ENCODE measurements at places on chromosomes 5 and 9.

DNA sequence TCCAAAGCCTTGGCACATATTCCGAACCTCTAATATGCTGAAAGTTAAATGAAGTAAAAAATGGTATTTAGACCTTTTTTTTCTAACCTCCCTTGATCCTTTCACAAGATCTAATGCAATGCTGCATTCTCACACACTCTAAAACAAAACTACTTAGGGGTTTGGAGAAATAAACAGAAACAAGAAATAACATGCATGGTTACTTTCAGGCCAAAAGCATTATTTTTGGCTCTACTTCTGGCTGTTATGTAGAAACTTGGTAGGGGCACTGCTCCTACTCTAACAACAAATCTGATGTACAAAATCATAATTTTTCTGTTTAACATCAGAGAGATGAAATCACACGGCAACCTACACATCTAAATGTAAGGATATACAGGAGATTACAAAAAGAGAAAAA is 51.2 kb downstream of the CHD1 start:
- DNase-seq: no peak

DNA sequence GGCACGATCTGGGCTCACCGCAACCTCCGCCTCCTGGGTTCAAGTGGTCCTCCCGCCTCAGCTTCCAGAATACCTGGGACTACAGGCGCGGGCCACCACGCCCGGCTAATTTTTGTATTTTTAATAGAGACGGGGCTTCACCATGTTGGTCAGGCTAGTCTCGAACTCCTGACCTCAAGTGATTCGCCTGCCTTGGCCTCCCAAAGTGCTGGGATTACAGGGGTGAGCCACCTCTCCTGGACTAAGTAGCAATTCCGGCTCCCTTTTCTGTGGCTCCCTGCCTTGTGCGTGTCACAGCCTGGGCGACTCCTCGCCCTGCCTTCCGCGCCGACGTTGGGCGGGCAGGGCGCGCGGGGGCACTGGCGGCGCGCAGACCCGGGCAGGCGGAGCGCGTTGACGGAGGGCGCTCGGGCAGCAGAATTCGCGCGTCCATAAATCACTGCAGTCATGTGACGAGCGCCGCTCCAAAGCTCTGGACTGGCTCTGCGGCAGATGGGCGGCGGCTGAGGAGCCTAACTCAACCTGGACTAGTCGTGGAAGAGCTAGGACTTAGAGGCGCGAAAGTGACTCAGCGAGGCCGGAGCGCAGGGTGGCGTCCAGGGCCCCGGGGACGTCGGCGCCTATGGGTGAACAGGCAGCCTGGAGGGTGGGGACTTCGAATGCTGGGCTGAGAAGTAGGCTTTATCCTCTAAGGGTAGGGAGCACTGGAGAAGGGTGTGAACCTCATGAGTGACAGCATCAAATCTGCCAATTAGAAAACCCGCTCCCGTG is 1.4 kb upstream of the CIZ1 start:
- DNase-seq: peak; percentile 97

DNA sequence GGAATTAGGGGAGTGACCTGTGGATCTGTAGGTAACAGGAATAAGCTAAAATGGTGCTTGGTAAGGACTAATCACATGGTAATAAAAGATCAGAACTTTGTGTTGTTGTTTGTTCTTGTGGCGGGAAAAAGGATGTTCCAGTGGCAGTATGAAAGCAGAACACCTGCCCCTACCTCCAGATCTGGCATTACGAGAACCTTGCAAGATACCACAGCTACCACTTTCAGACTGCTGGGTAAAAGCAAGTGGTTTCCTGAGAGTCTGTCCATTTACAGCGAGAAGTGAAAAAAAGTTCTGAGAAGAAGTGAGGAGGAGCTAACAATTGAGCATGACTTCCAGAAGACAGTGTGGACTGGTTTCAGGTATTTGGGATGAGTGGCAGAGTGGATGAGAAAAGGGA is 252.5 kb downstream of the TLE4 start:
- DNase-seq: no peak

DNA sequence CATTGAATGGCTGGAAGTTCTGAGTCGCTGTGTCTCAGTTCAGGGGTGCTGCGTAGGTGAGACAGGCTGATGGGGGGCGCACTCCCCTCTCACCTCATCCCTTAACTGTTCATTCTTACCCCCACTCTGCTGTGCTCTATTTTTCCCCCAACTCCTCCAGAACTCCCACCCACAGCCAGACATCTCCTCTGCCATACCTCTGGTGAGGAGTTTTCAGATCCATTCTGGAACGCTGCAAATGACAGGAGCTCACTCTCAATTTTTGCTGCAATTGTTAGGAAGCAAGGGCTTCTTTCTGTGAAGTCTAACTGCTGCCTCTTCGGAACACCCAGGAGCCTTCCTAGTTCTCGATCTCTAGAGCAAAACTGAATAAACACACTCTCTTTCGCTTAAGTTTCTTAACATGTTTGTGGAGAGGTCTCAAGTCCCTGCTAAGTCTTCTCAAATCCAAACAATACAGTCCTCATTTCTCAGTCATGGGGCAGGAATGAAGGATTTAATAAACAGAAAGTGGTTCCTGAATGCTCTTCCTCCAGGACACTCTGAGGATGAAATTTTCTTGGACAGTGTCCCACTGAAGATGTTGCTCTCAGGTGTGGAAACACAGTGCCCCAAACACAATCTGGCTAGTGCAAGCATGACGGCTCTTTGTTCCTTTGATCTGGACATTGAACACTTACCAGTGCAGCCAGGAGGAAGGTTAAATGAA is 387.7 kb downstream of the KDM4C start:
- no peak for DNase-seq

DNA sequence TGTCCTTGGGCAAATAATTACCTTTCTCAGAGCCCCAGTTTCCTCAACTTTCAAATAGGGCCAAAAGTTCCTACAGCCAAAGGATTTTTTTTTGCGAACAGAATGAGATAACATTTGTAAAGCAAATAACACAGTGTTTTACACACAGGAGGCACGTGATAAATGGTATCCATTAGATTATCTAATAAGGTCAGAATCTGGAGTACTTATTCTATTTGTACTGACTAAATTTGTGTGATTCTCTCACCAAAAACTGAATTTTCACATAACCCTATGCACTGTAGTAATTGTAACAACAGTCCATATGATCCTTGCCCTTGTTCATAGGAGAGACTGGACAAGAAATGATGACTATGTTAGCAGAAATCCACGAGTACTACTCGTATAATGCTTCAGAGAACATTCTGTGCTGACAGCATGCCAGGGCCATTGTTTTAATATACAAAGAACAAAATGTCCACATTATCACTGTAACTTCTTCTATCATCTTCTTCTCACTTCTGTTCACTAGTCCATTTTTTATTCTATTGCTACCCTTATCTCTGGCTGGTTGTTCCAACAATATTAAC is 13.9 kb upstream of the FEM1C start:
- no peak for DNase-seq

GRCh38 chr9:135476561-135477355 is 2.8 kb upstream of the PPP1R26 start:
- DNase-seq: peak; percentile 68

DNA sequence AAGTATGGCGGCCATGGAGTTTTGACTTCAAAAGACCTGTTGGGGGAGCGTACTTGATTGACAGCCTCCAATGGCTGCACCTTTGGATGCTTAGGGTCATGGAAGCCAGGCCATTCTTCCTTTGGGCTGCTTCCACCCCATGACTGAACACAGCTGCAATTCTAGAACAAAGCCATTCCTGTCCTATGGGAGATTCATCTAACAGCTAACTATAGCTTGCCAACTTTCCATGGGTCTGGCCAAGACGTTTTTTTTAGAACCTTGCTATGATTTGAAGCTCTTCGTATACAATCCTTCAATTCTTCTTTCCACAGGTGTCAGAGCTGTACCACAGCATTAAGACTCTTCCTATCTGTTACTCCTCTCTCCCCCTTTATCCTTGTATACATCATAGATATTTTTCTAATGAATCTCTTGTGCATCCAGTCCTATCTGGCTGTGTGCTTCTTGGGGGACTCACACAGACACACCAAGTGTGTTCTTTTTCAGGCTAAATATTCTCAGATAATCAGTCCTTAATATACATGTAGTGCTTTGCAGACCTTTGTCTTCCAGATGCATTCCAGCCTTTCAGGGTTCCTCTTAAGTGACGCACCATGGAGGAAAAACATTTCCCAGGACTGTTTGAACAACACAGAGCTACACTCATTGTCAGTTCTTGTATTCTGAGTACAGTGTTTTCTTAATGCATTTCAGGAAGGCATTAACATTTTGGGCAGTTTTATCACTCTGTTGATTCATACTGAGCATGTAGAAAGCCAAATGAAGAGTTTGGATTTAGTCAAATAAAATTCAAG is 198.9 kb downstream of the TAF11L14 start:
- DNase-seq: no peak

DNA sequence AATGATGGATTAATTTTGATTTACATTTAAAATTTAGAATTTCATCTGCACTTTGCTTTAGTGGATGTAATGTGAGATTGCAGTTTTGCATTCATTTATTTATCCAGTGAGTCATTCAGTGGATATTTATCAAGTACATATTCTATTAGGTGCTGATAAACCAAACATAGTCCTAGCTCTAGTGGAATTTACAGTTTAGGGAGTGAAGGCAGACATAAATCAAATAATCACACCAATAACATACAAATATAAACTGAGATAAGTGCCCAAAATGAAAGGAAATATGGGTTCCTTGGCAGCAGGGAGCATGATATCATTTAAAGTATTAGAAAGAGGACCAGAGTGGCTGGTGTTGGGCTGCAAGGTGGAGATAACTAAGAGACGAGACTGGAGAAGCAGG is 14.7 kb upstream of the NIPBL start:
- no peak for DNase-seq

GRCh38 chr9:136258786-136259516 is 13.3 kb upstream of the QSOX2 start:
- DNase-seq: no peak

DNA sequence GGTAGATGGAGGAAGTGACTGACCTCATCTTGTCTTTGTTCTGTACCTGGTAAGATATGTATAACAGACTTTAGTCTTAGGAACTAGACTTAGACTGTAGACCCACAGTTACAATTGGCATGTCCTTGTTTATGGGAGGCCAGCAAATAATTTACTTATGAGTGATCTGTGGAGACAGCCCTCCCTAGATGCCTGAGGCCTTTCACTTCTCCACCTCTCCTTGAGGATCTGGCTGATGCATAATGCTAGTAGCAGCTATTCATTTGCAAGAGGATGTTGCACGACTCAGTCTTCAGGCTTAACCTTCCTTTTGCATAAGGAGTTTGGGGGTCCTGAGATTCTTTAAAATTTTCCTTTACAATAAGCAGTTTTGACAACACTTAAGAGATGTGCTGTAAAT is 100.7 kb downstream of the YTHDC2 start:
- DNase-seq: peak; percentile 21

- DNase-seq: no peak
Observed at GRCh38 chr5:151819830-151820229, 48.1 kb downstream of the G3BP1 start.

DNA sequence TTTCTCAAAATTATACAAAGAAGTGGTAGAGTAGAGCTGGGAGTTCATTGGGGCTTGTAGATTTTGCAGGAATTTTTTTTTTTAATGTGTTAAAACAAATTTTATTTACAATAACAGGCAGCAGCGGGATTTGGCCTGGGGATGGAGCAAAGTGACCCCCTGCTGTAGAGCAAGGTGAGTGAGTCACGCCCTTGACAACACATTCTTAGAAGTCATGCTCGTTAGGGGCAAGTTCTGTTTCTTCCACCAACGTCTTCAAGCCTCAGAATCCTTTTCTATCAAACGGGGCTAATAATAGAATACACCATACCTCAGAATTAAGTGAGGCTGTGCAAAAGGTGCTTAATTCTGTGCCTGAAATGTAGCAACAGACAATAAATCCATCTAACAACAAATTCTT is 1.1 kb upstream of the ANKDD1B start:
- no peak for DNase-seq

GRCh38 chr9:71858812-71859211 is 52.2 kb downstream of the ABHD17B start:
- no peak for DNase-seq

- DNase-seq: no peak
Observed at GRCh38 chr5:37211661-37212060, 37.5 kb downstream of the CPLANE1 start.

DNA sequence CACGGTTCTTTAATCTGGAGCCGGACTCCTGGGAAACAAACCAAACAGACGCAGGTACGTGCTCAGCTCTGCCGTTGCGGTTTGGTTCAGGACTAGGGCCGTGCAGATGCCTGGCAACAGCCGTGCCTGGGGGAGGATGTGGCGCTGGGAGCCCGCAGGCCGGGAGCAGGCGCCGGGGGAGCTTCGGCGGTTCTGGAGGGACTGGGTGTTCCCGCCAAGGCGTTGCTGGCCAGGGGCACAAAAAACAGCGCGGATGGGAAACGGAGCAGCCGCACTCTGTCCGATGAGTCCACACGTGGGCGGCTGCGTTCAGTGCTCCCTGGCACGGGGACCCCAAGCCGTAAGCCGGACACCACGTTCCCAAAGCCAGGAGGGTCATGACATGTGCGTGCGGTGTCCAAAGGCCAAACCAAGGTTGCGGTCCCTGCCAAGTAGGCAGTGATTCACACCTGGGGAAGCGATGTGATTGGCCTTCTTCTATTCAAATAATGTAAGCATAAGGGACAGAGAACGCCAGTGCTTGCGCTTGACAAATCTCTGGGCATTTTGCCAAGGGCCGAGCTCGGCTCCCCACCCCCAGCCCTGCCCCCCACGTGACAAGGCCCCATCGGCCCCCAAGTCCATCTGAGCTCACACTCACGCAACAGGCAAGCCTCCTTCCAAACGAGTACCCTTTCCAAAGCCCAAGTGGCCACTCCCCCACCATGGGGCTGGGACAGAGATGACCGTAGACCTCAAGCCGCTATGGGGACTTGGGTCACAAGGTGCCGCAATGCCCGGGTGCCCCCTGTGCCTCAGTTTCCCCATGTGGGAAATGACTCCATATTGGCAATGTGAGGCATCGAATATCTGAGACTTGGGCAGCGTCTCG is 49.7 kb upstream of the NKD2 start:
- peak; percentile 93 for DNase-seq

GRCh38 chr5:43563321-43563720 is 6.4 kb upstream of the PAIP1 start:
- peak; percentile 8 for DNase-seq

DNA sequence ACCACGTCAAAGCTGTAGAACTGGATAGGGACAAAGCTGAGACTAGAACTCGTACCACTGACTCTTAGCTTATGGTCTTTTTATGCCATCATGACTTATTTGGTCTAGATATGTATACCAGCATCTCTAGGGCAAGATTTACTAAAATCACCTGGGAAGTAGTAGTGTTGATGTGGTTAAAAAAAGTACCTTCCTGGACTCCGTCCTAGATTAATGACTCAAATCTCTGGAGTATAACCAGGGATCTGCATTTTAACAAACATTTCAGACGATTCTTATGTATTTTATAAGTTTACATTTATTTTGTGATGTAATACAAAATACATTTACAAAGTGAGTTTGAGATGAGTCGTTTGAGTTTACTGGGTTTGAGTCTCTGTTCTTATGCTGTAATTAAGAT is 68.7 kb downstream of the ARHGAP26 start:
- no peak for DNase-seq
